Stimulated activated CD8-positive, alpha-beta memory T cell treated with anti-CD3 and anti-CD28 coated beads, Interleukin-4, amount 100 ng/mL, for 1 hour (primary cell): ENCODE measurements at places on chromosomes 7 and 10.

DNA sequence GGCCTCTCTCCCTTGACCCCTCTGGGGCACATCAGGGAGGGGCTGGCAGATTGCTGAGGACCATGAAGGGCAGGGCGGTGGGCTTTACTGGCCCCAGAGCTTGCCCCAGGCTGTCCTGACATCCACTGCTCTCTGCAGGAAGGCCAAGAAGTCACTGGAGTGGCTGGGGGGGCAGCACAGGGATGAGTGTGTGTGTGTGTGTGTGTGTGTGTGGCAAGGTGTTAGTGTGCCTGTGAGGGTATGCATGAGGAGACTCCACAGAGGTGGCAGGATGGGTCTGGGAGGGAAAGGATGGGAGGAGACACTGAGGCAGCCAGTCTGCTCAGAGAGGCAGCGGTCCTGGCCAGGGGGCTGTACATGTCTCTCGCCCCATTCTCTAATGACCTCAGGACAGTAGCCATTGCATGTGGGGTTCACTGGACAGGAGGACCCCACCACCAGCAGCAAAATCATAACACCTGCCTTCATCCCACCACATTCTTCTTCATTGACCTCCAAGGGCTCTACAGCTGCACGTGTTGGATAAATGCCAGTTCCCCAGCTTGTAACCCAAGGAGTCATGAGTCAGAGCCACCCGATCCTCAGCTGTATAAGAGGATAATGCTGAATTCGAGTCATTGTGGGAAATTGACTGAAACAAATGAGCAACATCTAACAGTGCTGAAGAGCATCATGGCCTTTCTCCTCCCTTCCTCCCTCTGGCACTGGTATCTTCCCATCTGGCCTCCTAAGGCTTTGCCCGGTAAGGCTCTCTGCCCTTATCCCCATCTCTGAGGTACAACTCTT lies 720.5 kb downstream of the GRID1 start:
- no peak for DNase-seq

DNA sequence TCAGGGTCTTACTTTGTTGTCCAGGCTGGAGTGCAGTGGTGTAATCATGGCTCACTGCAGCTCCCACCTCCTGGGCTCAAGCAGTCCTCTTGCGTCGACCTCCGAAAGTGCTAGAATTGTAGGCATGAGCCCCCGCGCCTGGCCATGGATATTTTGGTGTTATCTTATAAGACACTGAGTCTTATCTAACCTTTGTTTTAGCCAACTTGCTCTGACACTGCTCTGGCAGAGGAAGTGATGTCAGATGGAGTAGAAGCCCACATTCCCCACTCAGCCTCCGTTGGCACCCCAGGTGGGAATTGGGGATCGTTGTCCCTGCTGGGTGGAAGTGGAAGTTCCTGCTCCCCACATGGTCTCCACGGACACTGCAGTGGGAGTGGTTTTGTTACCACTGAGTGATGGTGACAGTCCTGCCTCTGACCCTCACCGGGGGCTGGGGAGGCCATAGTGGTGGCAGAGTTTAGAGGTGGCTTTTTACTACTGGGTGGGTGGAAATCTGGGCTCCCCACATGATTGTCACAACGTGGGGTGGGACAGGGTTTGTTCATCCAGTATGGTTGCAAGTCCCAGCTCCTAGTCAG lies 98.9 kb downstream of the ANKRD61 start:
- DNase-seq = no peak

DNA sequence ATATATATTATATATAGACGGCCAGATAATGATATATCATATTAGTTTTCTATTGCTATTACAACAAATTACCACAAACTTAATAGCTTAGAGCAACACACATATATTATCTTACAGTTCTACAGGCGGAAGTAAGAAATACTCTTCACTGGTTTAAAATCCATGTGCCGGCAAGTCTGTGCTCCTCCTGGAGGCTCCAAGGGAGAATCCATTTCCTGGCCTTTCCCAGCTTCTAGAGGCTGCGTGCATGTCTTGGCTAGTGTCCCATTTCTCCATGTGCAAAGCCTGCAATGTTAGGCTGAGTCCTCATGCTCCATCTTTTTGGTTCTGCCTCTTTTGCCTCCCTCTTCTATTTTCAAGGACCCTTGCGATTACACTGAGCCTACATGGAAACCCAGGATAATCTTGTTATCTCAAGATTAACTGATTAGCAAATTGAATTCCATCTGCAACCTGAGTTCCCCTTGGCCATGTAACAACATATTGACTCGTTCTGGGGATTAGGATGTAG lies 23.9 kb upstream of the PNLIPRP3 start:
- DNase-seq = no peak

DNA sequence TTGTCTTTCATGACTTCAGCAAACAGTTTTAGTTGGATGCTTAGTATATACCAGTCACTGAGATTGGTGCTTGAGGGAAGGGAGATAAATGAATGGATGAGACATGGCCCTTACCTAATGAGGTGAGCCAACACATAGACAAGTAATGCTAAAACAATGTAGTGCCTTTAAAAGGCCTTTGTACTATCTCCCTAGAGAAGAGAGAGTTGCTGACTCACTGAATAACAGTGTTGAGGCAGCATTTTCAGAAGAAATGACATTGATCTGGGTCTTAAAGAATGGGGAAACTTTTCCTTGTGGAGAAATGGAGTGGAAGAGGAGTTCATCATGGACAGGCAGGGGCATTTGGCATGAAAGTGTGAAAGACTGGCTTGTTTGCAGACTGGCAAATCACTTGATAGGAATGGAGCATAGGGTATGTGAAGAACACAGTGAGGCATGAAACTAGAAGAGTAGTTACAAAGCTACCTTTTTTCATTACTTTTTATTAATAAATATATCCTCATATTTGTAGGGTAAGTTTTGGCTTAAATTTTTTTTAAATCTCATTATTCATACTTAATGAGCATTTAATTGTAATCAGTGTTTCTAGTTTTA lies 91.2 kb downstream of the KAT6B start:
- DNase-seq = no peak

DNA sequence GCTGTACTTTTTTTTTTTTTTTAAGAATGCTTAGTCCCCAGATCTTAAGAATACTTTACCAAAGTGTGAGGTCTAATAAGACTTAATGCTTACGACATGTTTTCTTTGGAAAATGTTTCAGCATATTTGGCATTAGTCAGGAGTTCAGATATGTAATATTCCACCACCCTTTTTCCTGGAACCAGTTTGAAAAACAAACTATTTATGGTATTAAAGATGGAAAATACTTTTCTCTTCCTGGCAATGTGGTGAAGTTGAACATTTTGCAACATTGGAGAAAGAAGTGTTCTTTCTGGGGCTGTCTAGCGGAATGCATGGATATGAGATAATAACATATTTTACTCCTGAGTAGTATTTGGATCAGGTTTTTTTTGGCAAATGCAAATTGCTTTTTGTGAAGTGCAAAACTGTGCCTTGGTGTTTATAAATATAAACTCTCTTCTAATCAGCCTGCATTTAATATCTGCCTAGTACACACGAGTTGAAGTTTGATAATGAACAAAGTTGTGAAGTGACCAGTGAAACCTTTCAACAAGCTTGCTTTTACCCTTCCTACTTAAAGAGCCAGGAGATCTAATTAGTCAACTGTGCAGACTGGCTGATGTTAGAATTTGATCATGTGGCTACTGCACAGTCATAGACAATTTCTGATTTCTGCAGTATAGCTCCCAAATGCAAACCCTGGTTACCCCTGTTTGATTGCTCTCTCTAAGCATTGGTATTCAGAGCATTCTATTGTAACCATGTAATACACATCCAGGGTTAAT lies 20.9 kb downstream of the MAP3K8 start:
- no peak for DNase-seq

DNA sequence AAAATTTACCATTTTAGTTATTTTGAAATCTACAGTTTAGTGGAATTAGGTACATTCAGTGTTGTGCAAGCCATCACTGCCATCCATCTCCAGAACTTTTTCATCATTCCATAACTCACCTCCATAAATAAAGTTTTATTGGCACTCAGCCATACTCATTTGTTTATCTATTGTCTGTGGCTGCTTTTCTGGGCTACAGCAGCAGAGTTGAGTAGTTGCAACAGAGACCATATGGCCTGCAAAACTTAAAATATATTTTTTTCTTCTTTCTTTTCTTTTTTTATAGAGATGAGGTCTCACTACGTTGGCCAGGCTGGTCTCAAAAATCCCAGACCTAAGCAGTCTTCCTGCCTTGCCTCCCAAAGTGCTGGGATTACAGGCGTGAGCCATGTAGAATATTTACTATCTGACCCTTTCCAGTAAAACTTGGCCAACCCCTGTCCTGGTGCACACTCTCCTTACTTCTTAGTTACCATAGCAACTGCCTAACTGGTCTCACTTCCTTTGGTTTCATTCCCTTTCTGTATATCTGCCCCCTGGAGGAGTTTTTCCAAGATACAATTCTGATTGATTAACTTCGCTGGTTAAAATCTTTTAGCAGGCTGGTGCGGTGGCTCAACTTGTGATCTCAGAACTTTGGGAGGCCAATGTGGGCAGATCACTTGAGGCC lies 133.2 kb downstream of the CUX1 start:
- no peak for DNase-seq

GRCh38 chr7:105611856-105612775 lies 30.8 kb upstream of the EFCAB10 start:
- no peak for DNase-seq

DNA sequence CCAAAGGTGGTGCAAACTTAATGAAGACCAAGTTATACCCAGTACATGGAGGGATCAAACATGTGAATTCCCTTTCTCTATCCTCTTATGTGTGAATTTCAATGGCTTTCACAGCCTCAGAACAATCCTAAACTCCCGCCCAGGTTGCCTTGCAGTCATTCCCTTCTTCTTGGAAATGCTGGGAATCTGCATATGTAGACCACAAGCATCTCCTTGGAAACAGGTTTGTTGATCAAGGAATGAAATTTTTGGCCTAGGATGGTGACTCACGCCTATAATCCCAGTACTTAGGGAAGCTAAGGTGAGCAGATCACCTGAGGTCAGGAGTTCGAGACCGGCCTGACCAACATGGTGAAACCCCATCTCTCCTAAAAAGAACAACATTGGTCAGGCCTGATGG lies 77.8 kb upstream of the ABI1 start:
- DNase-seq = no peak

DNA sequence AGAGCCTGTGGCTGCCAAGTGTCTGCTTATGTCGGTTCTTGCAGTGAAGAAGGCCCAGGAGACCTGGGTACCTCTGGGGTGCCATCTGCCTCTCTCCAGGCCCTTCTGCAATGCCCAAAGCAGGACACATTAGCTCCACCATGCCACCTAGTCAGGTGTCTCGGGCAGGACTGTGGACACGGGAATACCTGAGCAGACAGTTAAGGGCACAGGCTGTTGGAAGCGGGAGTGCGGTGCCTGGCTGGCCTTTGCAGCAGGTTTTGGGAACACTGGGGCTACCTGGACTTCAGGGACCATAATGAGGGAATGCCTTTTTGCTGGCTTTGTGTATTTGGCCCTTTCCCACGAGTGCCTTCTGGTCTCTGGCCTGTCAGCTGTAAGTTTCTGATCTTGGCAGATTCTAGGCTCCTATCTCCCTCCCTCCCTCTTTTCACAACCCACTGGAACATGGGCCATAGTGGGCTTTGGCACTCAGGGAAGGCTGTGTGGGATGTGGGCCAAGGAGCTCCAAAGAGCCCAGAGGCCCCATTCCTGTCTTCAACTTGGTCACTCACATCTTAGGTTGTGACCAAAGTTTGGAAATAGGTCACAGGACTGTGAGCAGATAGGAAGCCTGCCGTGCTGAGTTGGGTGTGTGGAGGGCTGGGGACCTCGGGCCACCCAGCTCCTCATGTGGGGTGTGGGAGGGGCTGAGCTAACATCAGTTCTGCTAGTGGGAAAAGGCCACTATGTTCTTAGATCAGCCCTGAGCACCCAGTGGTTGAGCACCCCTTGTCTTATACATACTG lies 41.5 kb upstream of the CXCL12 start:
- no peak for DNase-seq

- no peak for DNase-seq
Measured at GRCh38 chr10:132512693-132513345, 24.8 kb upstream of the INPP5A start.

DNA sequence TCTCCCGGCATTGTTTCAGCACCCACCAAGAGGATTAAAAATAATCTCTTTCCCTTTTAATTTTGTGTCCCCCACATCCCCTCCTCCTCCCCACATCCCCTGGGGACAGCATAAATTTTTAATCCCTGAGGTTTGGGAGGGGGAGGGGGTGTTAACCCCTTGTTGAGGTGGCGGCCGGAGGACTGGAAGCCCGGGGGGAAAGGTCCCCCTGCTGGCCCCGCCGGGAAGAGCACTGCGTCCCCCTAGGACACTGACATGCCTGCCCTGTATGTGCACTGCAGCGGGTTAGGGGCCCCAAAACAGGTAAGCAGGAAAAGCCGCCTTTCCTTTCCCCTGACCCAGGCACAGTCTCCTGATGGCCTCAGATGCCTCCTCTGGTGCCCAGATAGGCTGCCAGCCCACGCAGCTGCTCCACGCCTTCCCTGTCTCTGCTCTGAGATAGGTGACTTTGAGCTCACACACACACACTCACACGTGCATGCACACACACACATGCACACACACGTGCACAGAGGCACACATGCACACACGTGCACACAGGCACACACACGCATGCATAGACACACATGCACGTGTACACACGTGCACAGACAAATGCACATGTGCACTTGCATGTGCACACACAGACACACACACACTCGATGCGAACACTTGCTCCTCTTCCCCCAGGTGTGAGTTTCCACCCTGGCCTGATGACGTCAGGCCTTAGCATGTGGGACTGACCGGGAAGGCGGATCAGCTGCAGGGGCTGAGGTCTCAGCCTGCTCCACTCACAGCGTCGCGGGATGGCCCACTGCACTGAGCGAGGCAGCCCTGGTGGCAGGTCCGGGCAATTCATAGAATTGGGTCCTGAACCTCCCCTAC lies 12.3 kb downstream of the CNPY1 start:
- no peak for DNase-seq

DNA sequence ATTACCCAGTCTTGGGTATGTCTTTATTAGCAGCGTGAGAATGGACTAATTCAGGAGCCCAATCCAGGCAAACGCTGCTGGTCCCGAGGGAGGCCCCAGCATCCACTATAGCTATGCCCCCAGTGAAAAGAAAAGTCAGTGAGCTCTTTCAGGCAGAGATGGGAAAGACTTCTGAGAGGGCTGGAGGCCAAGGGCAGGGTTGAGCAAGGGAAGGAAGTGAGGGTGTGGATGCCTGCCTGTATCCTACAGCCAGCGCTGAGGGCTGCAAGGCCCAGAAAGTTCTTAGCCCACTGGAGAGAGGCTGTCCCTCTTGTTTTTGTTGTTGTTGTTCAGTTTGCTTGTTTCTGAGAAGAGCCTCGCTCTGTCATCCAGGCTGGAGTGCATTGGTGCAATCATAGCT lies 261.6 kb downstream of the ZEB1 start:
- DNase-seq = no peak

DNA sequence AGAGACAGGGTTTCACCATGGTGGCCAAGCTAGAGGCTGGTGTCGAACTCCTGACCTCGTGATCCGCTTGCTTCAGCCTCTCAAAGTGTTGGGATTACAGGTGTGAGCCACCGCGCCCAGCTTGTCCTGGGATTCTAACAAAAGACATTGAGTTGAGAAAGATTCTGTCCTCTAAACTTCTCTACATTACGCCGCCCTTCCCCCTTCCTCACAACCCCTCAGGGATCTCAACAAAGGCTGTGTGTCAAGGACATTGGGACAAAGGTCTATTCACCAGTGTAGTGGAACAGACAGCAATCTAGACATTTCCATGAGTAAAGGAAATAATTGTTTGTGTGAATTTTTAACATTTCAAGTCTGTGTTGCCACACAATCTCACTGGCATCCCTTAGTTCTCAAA lies 68.8 kb upstream of the KIF5B start:
- no peak for DNase-seq

GRCh38 chr10:98195120-98195519 lies 60.7 kb downstream of the R3HCC1L start:
- DNase-seq = no peak

GRCh38 chr7:45007106-45007505 lies 7.1 kb downstream of the CCM2 start:
- DNase-seq = no peak
